ENCODE measurements at places on chromosomes 11 and 22.

GRCh38 chr22:21643533-21644357, 1.6 kb downstream of the SDF2L1 start:
- DNase-seq = no peak

DNA sequence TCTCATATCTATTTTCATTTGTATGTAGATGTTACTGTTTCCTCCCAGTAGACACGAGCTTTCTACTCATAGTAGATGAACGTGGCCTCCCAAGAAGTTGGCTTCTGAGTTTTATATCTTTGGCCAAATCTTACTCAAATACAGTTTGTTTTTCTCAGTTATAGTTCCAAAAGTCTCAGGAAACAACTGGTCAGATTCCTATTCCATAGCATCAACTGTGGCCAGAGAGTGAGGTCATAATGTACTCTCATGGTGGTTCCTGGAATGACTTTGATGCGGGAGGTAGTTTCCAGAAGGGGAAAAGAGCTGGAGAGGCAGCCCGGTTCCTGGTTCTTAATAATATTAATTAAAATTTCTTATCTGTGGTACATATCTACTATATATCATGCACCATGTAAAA, 77.3 kb downstream of the SLC17A6 start:
- DNase-seq = no peak

GRCh38 chr11:75313513-75314272, 37.8 kb downstream of the ARRB1 start:
- no peak for DNase-seq

GRCh38 chr11:86486261-86487030, 111.8 kb downstream of the CCDC81 start:
- DNase-seq = no peak

GRCh38 chr11:105000797-105001196, 22.2 kb downstream of the CASP5 start:
- no peak for DNase-seq

GRCh38 chr11:115955803-115956202, 451.6 kb upstream of the CADM1 start:
- no peak for DNase-seq

DNA sequence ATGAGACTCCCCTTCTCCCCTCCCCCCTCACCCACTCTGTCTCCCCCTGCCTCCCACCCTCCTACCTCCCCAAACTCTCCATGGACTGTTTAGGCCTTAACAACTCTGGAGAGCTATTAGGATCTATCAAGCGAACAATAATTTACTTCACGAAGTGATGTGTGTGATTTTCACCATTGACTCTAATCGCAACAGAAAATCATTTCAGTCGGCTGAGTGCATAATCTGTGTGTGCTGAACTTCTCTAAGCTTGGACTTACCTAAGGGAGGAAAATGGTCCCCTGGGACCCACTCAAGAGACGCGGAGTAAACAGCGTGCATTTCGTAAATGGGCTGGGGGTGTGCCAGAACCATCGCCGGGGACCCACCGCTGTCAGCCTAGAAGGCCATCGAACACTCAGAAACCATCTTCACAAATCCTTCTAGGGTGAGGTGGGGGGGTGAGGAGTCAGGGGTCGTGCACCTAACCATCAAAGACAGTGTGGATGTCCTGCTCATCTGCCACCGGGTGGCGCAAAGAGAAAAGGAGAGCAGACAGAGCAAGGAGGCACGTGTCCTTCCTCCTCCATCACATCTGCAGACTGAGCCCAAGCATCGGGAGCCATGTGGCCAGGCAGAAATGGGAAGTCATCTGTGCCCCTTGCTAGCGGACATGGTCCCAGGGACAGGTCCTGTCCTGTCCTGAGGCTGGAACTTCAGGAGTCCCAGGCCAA, 62.1 kb upstream of the NUP50 start:
- DNase-seq = no peak

GRCh38 chr11:109275931-109276330, 146.1 kb upstream of the C11orf87 start:
- DNase-seq = no peak

- no peak for DNase-seq
Observed at GRCh38 chr11:112889446-112889845, 71.8 kb upstream of the NCAM1 start.

DNA sequence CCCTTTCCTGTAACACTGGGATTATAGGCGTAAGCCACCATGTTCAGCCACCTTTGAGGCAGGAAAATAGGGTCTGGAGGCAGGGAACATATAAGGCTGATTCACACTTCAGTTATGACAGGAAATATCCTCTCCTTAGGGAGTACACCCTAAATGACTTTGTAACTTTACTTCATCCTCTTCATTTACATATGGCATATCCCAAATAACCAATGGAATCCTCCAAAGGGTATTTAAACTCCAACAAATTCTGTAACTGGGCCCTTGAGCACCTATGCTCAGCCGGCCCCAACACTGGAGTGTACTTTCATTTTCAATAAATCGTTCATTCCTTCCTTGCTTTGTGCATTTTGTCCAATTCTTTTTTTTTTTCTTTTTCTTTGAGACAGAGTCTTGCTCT, 1.6 kb upstream of the KAT5 start:
- DNase-seq = no peak

DNA sequence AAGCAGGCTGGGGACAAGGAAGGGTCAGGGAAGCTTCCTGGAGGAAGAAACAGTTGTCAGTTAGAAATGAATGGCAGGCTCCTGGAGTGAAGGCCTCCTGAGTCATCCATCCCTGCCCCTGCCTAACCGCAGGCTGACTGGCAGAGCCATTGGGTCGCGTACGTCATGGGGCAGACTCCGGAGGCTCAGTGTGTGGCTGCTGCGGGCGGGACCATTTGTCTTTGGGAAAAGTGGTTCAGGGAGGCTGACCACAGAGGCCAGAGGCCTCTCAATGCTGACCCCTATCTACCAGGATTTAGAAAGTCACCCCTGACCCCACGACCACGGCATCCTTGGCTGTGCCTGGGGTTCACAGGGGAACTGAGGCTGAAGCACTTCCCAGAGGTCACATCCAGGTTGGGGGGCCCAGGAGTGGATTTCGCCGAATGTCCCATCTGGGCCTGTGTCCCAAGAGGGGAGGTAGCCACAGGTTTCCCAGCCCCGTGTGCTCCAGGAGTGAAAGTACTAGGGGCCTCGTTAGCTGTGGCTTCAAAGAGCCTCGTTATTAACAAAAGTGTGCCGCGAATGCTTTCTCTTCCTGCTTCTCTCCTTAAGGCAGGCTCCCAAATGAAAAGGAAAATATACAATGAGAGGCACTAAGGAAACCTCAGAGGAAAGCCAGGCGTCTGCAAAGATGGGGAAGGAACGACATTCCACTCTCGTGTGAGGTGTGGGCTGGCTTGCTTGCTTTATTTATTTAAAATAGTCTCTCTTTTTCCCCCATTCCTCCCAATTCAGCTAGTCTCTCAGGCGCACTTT, 58.9 kb downstream of the FLRT1 start:
- DNase-seq = no peak

GRCh38 chr11:115506954-115507675, 2.9 kb upstream of the CADM1 start:
- no peak for DNase-seq

GRCh38 chr11:6618117-6619003, 862 bp downstream of the TPP1 start:
- DNase-seq = peak; percentile 59

DNA sequence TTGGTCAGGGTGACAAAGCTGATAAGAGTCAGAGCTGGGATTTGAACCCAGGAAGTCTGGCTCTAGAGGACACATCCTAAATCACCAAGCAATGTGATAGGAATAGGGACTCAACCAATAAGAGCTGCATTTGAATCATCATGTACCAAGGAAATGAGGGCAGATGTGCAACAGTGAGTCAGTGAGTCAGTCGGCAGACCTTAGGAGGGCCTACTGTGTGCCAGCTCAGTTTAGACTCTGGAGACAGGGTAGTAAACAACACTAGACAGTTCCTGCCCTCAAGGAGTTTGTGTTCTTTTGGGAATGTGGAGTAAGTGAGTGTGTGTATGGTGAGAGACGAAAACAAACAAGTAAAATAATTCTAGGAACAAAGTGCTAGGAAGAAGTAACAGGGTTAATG, 11.2 kb downstream of the IL10RA start:
- no peak for DNase-seq

GRCh38 chr11:34313099-34313517, 44.7 kb downstream of the ABTB2 start:
- DNase-seq = no peak

DNA sequence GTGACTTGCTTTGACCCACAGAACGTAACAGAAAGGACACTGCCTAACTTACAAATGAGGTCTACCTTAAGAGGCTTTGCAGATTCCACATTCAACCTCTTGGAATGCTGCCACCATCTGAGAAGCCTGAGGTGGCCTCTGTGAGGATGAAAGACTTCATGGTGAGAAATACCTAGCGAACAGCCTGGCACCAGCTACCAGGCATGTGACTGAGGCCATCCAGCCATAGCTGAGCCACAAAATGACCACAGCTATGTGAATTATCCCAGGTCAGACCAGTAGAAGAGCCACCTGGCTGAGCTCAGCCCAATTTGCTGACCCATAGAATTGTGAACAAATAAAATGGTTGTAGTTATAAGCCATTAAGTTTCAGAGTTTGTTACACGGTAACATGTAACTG, 37.5 kb downstream of the PPARA start:
- DNase-seq = no peak

DNA sequence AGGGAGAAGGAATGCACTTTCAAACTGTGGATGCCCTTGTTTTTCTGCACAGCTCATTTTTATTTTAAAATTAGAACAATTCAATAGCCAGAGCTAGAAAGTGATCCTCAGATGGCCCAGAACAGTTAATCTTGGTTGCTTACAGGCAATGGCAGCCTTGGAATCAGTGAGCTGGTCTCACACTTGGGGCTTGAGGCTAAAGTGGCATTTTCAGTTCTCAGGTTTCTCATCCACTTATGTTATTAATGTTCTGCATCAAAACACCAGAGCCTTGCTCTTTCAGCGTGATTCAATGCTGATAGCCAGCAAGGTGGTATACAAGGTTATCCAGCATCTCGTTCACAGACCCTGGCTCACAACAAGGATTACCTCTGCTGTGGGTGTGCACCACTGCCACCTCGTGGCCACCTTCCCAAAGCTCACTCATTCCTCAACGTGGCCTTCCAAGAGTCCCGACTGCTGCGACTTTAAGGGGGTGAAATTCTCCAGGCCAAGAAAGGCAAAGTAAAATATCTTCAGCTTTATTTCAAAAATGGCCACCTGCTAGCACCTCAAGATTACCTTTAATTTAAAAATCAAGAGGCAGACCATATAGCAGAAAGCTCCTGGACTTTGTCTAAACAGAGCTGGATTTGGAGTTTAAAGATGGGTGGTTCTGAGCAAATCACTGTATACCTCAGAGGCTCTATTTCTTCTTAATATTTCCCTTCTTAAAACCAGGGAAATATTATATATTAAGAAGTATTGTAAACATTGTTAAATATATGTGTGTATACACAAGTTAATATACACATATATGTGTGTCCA, 34.2 kb upstream of the FSHB start:
- no peak for DNase-seq

DNA sequence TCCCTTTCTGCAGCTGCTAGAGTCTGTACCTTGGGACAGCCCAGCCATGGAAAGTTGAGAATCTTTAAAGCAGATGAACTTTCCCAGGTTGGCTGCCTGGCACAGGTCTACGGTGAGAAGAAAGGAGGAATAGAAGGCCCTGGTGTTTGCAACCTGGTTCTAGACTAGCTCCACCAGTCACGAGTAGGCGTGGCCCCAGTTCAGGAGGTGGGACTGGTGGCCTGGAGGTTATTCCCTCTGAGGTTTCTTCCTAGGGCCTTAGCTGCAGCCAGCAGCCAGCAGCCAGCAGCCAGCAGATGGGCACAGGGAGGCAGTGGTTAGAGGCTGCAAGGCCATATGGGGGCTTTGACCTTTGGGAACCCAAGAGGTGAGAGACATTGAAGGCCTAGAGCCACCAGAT, 40.9 kb downstream of the PRDM11 start:
- DNase-seq = no peak

GRCh38 chr22:35863432-35863831, 145.8 kb downstream of the APOL5 start:
- no peak for DNase-seq

- peak; percentile 69 for DNase-seq
Observed at GRCh38 chr11:2097356-2097997, 41.7 kb downstream of the IGF2 start.

DNA sequence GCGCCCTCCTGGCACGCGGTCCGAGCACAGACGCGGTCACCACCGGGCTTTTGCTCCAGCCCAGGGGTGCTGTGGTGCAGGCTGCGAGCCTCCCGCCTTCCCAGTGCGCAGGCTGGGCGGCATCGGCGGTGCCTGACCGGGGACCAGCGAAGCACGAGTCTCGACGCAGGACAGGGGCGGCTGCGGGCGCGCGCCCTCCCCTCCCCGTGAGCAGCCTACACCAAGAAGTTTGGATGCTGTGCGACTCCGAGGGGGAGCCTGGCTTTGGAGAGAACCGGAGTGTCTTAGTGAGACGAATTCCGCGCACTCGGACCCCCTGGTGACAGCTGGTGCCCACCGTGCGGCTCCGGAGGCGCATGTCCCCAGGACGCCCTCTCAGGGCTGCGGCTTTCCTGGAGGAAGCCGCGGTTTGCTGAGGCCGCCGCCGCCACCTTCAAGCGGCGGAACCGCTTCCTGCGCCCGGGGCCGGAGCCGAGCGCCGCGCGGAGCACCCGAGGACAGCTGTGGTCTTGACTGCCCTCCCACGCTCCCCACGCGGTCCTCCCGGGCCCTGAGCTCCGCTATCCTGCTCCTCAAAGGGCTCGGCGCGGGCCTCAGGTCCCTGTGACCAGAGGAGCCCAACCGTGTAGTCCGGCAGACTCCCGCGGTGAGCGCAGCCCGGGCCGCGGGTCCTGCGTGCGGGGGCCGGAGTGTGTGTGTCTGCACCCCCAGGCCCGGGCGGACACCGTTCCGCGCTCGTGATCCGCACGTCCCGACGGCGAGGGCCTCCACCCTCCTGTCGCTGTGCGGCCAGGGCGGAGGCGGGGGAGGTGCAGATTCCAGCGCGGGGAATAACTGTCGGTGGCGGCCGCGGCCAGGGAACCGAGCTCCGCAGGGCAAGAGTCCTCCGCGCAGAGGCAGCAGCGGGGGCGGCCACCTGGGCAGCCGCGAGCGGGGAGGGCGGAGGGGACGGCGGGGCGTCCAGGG, 1.7 kb downstream of the FGF3 start:
- DNase-seq = no peak

DNA sequence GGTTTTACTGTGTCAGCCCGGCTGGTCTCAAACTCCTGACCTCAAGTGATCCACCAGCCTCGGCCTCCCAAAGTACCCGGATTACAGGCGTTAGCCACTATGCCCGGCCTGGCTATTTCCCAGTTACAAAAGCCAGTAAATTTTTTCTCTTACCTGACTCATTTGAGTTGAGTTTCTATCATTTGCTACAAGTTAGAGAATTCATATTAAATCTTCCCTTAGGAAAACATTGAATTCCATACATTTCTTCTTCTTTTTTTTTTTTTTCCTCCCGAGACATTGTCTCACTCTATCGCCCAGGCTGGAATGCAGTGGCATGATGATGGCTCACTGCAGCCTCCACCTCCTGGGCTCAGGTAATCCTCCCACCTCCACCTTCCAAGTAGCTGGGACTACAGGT, 26.0 kb downstream of the CHEK2 start:
- no peak for DNase-seq

DNA sequence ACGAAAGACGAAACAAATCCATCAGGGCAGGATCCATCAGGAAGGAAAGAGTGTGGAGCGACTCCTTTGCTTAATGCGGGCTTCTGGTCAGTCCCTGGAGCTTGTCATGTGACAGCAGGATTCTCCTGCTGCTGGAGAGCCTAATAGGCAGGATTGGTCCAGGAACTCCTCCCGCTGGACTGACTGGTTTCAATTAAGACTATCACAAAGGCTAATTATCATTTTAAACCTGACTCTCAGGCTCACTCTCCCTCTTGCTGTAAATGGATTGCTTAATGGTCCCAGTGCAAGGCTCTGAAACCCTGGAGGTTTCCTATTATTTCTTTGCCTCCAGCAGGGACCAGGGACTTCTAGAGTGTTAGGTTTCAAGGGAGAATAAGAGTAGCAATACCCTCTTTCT, 493.8 kb downstream of the NTM start:
- no peak for DNase-seq
